ENCODE measurements at places on chromosomes 3 and 15.

- DNase-seq, result no peak
Measured at GRCh38 chr3:2879023-2879422, 231.2 kb downstream of the IL5RA start.

DNA sequence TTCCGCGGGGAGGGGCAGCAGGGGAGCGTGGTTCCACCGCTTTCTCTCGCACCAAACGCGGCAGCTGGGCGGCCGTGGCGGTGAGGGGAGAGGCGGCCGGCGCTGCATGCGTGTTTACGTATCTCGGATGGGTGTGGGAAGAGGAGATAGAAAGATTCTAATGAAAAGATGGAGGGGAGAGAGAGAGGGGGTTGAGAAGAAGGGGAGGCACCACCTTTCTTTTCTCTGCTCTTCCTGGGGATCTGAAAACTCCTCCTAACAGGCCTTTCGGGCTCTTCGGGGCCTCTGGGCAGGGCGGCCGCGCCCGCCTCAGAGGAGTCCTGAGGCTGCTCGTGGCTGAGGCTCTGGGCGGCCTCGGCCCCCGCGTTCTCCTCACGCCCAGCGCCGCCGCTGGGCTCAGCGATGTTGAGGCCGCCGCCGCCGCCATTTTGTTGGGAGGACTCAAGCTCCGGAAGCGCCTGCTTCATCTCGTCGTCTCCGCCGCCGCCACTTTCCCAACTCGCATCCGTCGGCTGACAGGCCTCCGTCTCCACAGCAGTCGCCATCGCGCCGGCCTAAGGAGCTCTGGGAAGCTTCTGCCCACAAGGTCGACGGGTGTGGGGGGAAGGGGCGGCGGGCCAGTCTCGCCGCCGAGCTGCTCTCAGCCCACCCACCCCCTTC, 473 bp downstream of the TASOR start:
- peak; percentile 72 for DNase-seq

DNA sequence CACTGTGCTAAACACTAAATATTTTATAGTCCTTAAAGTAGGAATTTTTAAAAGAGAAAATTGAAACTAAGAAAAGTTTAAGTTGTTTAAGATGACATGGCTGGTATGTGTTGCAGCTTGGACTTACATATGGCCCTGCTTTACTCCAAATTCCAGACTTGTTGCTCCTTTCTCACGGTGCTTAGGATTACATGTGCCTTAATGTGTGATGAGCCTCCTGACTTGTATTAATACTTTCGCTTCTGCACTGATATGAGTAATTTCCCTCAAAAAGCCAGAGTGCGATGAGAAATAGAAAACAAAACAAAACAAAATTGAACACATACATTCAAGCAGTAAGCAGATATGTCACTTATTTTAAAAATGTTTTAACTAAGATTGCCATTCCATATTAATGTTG, 250.2 kb downstream of the VGLL3 start:
- no peak for DNase-seq

DNA sequence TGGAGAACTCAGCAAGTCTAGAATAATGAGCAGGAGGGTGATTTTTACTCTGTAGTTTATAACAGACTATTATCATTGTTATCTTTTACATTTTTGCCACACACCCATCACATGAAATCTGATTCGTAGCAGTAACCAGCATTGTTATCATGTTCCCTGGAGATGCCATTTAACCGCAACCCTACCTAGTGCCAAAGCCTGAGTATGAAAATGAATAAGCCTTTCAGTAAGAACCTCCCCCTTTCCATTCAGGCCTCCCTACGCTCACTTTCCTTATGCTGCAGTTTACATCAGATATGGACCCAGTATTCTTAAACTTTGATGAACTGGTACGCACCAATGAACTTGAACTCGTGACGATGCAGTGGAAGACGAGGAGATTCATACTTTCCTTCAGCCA, 158.7 kb upstream of the SPRED1 start:
- no peak for DNase-seq

- DNase-seq, result no peak
Measured at GRCh38 chr3:131075632-131076328, 49.1 kb downstream of the NEK11 start.

DNA sequence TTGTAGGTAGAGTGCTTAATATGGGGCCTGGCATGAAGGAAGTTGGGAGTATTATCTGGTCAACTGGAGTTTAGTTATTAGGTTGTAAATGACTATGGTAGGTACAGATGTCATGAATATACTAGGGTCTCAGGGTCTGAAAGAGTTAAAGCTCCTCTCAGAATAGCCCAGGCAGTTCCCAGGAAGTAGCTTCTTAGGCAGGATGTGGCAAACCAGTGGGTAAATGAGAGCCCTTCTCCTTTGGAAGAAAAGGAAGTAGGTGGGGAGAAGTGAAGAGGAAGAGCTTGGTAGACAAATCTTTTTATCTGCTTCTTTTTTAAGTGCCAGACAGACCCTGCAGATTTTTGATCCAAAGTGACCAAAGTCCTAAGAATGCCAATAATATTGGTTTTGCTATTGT, 24.5 kb downstream of the MAP2K1 start:
- DNase-seq, result no peak

DNA sequence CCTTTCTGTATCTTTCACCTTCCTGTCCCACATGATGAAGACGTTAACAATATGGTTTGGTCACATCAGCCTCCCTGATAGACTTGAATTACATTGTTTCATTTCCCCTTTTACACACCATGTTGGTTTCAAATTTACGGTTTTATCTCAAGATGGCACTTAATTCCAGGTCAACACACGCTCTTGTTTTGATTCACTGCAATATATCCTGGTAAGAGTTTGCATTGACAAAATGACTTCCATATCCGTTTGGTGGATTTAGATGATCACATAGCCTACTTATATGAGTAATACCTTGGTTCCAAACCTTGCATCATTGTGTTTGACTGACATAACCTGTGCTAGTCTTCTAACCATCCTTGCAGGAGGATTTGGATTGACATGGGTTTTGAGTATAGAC, 499.4 kb downstream of the ROBO1 start:
- DNase-seq, result no peak

- DNase-seq, result no peak
Measured at GRCh38 chr15:74396146-74396438, 28.6 kb upstream of the CYP11A1 start.

All from effector memory CD8-positive, alpha-beta T cell (primary cell).